ENCODE measurements at places on chromosomes 16 and 17.

- DNase-seq: peak; percentile 36
Measured at GRCh38 chr17:42928714-42929496, 28.3 kb downstream of the G6PC1 start.

GRCh38 chr16:75011634-75012307 is 12.9 kb downstream of the ZNRF1 start:
- no peak for DNase-seq

DNA sequence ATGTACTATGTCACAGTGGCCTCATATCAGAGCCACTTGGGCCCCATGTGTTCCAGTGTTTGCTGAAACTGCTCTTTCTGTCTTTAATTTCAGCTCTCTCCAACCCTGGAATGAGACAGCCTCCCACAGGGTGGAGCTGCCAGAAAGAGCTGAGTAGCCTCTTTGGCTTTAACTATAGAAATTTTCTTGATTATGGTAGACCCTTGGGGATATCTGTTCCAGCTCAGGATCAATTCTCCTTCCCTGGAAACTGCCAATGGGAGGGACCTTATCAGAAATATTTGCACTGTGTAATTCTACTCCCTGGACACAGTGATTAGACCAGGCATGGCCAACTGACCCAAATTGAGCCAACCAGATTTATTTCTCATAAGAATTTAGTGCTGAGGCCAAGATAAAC is 39.0 kb upstream of the KDM8 start:
- DNase-seq: no peak

- DNase-seq: no peak
Measured at GRCh38 chr17:27423651-27424050, 32.6 kb upstream of the KSR1 start.

DNA sequence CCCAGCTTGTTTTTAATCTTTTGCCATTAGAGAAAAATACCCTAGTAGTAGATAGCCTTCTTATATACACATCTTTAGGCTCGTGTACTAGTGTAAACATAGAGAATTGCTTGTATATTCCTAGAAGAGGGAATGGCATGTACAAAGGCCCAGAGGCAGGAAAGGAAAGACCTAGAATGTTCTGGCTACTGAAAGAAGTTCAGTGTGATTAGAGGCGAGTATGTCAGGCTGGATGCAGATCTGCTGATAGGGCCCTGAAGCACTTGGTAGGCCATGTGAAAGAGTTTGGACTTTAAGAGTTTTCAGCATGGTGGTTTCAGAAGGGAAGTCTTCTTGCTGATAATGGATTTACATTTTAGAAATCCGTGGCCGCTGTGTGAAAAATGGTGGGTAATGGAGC is 17.4 kb downstream of the CTCF start:
- DNase-seq: no peak

DNA sequence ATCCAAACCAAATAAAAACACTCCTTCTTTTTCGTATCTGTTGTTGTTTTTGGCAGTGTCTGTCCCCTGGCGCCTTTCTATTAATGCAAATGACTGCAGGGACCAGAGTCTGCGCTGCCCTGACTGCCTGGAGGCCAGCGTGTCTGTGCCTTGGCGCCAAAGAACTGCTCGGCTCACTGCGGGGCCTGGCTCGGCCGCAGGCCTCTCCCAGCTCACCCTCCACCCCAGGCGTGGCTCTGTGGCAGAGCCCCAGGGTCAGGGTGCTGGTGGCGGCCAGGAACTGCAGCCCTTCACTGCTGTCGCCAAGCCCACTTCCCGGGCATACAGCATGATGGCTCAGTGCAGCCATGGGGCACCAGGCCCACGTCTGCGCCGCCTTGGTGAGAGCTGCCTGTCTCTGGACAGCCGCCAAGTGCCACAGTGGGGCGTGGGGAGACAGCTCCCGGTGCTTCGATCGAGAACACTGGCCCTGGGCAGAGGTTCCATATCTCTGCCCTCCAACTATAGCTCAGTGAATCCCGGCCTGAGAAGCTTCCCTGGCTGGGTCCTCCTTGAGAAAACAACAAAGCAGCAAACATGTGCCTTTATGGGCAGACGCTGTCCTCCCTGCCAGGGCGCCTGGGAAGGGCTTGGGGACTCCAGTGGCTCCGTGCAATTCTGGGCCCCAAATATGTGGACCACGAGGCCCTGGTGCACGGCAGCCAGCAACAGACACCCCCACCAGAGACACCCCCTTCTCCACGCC is 11.1 kb downstream of the CANT1 start:
- peak; percentile 23 for DNase-seq

- DNase-seq: peak; percentile 75
Measured at GRCh38 chr16:88505405-88506082, 52.5 kb downstream of the ZFPM1 start.

DNA sequence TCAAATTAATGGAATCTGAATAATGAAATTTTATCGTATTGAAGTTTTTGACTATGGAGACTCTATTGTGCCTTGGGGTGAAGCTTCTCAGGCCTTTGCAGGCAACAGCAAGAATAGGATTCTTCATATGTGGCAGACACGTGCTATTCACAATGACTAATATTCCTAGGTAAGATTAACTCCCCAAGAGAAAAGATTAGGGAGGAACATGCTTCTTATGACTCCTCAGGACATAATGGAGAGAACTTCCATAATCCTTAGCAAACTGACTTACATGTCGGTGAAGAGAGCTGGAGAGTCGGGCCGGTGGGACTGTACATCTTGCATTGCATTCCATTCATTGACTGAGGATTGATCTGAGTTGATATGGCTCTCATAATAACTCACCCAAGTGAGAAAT is 48.9 kb upstream of the CORO6 start:
- no peak for DNase-seq

- DNase-seq: no peak
Measured at GRCh38 chr17:78787444-78787843, 5.4 kb upstream of the CYTH1 start.

DNA sequence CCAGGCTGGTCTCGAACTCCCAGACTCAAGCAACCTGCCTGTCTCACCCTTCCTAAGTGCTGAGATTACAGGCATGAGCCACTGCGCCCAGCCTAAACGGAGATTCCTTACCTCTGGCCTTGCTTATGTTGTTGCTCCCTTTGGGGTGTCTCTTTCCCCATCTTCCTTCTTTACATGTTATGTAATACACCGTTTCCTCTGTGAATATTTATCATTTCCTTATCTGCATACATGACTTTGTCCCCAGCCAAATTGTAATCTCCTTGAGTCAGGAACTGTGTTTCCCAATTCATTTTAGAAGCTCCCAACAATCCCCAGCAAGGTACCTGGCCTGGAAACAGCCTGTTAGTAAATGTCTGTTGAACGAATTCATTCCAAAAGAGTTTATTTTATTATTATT is 15.7 kb downstream of the COPZ2 start:
- no peak for DNase-seq

Measured in NCI-H1092 (cell line).